ENCODE measurements at places on chromosomes 11 and 22. TPM values are rescaled to one million over a fixed set of nuclear protein-coding genes. Genes with fewer than 3 reads are reported as not detected.

DNA sequence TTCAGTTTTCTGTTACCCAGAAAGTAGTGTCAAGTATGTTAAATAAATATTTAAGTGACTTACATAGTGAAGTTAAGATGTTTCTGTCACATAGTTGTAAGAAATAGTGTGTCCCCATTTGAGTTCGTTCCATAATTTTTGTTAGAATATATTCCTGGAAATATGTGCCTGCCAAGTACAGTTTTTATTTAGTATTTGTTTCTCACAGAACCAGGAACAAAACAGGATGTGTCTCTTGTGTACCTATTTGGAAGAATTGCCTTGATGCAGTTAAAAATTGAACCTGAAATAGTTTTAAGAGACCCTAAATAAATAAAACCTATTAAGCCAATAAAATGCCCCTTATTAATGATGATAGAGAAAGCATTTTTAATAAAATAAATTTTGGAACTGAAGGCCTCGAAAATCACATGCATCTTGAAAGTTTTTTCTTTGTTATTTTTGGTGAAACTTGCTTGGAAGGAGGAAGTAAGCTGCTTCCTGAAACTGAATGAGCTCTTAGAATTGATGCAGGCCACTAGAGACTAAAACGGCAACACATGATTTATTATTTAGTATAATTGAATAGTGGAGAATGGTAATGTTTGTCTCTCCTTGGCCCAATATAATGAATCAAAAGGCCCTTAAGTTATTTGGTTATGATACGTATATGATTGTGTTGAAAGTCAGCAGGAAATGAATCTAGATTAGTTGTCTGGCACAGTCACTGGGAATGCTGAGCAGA, 55.9 kb downstream of the SWAP70 start:
- no peak for DNase-seq

DNA sequence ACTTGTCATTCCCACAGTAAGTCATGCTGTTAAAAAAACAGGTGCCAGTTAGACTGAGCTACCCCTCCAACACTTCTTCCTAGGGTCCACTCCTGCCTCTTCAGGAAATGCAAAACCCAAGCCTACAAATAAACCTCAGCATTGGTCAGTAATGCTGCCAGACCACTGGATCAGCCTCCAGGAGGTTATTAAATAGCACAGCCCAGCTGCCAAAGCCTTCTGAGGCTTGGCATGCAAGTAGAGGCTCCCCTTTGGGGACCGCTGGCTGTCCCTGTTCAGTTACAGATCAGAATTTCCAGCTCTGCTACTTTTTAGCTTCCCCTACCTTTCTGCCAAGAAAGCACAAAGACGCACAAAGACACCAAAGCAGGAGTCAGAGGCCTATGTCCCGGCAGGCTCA, 33.3 kb downstream of the ABTB2 start:
- no peak for DNase-seq

GRCh38 chr22:49087198-49087597, 740.5 kb downstream of the BRD1 start:
- no peak for DNase-seq

GRCh38 chr22:19864538-19865106, 9.9 kb upstream of the GNB1L start:
- no peak for DNase-seq

OR51I1 gene
- not detected for total RNA-seq

Data from LHCN-M2 (cell line).